ENCODE measurements at places on chromosomes 7 and 10.

GRCh38 chr10:94578790-94579189, 33.2 kb downstream of the HELLS start:
- DNase-seq: no peak

DNA sequence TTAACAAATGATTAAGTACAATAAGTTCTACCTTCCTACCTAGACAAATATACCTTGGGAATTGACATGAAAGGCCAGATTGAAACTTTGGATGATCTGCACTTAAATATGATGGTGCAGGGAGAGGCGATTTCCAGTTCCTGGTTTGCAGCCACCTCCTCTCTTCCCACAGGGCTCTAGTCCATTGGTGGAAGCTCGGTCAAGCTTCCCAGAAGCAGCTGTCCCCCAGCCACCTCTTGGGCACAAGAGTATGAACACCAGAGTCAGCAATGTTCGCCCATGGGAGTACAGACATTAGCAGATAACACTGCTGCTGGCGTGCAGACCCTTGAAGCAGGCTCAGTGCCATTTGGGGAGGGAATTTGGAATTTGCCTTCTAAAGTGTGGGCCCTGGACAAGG, 1.5 kb upstream of the CPVL start:
- DNase-seq: no peak

- no peak for DNase-seq
These were observed 5.1 kb downstream of the HABP2 start for GRCh38 chr10:113557903-113558321.

GRCh38 chr10:75744261-75744660, 312.8 kb downstream of the LRMDA start:
- no peak for DNase-seq

DNA sequence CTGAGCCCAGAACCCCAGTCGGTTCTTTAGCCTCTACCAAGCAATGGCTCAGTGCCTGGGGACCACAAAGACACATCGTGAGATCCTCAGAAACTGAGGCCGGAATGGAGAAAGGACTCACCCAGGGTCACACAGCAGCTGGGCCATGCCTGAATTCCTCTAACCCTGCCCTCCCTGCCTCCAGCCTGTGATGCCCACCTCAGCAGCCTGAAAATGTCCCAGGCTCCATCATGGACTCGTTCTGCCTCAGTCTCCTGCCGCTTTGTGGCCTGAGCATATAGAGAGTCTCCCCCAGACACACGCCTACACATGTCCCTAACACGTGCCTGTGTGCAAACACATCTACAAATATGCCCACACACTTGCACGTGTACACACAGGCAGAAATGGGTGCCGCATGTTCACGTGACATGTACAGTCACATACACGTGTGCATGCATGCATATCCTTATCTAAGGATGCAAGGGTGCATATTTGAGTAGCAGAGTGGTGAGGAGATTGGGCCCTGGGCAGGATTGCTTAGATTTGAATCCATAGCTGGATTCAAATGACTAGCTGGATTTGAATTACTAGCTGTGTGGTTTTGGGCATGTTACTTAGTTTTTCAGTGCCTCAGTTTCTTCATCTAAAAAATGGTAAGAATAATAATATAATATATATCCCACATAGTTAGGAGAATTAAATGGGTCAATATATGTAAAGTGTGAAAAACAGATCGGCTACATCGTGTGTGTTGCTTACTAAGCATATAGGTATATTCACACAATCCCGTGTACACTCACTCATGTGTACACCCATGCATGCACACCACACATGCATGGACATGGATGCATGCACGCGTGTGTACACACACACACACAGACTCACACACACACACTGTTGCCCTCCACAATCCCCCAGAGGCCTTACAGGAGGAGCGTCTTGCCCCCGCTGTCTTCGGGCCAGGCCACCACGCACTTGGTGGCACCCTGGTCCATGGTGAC, 2.4 kb downstream of the TACR2 start:
- DNase-seq: no peak
